ENCODE measurements at places on chromosomes 5 and 9.

- no peak for DNase-seq
Measured at GRCh38 chr5:53008751-53009150, 19.6 kb downstream of the ITGA2 start.

DNA sequence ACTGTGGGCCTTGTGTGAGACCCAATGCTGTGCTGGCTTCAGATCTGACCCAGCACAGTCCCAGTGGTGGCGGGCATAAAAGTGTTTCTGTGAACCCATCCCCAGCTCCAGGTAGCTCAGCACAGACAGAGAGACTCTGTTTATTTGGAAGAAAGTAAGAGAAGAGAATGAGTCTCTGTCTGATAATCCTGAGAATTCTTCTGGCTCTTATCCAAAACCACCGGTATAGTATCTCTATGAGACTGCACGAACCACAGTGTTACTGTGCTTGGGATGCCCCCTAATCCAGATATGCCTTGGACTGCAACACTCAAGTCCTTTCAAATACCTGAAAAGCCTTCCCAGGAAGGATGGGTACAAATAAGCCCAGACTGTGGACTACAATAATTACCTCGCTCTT, 1660.8 kb upstream of the ACO1 start:
- no peak for DNase-seq

DNA sequence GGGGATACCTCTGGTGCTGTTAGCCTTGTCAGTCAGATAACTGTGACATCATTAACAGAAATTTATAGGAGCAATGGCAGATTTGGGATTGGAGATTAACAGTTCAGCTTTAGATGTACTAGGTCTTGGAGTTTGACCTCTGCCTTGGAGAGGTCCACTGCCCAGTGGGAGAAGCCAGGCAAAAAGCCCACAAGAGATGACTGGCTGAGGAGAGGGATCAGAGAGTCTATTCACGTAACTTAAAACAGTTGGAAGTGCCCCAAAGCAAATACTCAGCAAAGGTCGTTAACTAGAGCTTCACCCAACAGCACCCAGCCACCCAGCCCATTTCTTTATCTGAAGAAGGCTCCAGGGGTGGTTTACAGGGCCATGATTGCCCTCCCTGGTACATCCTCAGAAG, 232.7 kb upstream of the PPP1R2B start:
- no peak for DNase-seq

DNA sequence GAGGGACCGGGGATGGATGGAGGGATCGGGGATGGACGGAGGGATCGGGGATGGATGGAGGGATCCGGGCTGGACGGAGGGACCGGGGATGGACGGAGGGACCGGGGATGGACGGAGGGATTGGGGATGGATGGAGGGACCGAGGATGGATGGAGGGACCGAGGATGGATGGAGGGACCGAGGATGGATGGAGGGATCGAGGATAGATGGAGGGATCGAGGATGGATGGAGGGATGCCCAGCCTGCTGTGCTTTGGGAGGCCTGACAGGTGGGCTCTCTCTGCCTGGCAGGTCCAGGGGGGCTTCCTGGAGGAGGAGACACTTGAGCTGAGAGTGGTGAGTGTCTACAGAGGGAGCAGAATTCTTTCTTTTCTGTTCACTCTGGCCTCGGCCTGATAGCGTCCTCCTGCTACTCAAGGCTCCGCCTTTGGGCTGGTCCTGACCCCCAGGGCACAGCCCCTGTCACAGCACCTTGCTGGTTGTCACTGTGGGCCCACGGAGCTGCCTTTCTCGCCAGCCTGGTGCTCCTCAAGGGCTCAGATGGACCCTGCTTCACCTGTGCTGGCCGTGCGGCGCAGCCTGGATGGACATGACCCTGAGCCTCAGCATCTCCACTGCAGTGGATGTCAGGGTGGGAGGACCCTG, 42.2 kb upstream of the RNF130 start:
- DNase-seq, result no peak

Data from T-helper 2 cell (primary cell).